ENCODE measurements at places on chromosomes 6 and 20. TPM values are rescaled to one million over a fixed set of nuclear protein-coding genes. Genes with fewer than 3 reads are reported as not detected.

DNA sequence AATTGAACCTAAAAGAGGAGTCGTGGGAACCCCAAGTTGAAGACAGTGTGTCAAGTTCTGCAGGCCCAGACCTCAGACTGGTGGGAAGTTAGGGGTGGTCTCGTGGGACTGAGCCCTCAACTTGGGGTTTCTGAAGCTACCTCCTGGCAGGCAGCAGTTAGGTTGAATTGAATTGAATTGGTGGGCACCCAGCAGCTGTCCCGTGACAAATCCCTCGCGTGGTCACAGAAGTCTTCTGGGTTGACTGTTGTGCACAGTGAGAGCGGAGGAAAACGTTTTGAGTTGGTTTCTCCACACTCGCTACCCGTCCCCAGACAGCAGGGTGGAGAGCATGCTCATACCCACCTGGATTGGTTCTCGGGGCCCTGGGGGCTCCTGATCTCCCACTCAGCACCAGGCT, 12.9 kb downstream of the SLC4A11 start:
- DNase-seq: no peak

DNA sequence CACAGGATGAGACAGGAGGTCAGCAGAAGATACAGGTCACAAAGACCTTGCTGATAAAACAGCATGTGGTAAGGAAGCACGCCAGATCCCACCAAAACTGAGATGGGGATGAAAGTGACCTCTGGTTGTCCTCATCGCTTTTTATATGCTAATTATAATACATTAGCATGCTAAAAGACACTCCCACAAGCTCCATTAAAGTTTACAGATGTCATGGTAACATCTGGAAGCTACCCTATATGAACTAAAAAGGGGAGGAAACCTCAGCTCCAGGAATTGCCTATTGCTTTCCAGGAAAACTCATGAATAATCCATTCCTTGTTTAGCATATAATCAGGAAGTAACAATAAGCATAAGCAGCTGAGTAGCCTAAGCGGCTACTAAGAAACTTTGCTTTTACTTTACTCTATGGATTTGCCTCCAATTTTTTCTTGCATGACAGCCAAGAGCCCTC, 8.4 kb upstream of the RIN2 start:
- no peak for DNase-seq

DNA sequence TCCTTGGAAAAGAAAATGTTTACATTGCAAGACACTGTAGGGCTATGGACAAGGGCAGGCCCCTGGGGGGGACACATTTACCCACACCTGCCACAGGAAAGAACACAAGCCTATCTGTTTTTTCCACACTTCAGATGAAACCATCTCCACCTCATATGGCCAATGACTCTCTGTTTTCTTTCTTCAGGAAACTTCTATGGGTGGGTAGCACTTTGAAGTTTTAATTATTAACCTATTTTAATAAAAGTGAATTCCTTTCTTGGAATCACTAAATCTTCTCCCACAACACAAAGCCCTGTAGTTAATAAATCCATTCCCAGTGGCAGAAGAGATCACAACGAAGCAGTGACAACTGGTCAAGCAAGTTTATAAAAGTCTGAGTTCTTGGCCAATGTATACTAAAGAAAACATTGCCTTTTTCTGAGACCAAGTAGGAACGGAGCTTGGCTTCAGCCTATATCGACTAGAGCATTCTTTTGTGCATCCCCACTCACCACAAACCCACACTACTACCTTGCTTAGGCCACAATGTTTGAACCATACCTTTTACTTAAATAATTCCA, 125.1 kb upstream of the CARMIL1 start:
- no peak for DNase-seq

- no peak for DNase-seq
Measured at GRCh38 chr6:7486951-7487350, 54.5 kb upstream of the DSP start.

EYS gene
- total RNA-seq: under 0.01 TPM

PRSS35 gene
- not detected for total RNA-seq

DNA sequence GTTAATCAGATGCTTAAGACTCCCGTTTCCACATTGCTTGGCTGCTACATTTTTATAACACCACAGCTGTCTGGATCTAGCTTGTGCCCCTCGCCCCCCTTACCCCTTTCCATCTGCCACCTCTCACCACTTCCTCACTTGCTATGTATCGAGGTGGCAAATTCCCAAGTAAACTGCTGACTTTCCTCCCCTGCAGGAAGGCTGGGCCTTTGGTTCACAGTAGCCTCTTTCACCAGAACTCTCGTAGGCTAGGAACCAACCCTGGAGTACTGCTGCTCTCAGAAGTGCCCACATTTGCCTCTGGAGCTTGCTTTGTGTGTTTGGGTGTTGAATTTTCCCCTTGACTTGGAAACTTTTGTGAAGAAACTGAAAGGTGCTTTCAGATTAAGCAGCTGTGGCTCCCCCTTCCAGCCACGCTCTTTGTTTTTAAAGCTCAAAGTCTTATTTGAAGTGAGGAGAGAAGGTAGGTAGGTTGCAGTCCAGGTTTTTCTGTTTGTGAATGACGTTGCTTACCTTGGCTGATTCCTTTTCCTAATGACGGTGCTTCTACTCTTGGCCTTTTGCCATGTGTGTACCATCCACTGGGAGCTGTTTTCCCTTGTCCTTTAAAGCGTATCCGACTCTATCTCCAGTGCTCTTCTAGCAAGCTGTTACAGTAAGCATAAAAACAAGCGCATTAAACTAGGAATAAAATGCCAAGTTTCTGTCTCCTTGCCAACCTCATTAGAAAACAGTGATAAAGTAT, 90.4 kb downstream of the CARMIL1 start:
- DNase-seq: no peak

RIPOR3 gene
- 0.20 TPM for total RNA-seq
